ENCODE measurements at places on chromosomes 5 and 9. TPM values are rescaled to one million over a fixed set of nuclear protein-coding genes. Genes with fewer than 3 reads are reported as not detected.

CHSY3 gene
- 3.6 TPM for total RNA-seq

SHOC1 gene
- total RNA-seq: not detected

ARSI gene
- total RNA-seq: 7.5 TPM

SPINK1 gene
- total RNA-seq: not detected

SV2C gene
- 1.4 TPM for total RNA-seq

RASGEF1C gene
- total RNA-seq: 12.0 TPM

ANXA2R gene
- total RNA-seq: 5.4 TPM

PCDHGA11 gene
- 9.3 TPM for total RNA-seq

SPATA9 gene
- total RNA-seq: not detected

VPS13A gene
- total RNA-seq: 28.6 TPM

PCSK1 gene
- 0.98 TPM for total RNA-seq

NUTM2G gene
- total RNA-seq: not detected

KCNV2 gene
- not detected for total RNA-seq

SLC6A18 gene
- not detected for total RNA-seq

GPR150 gene
- 3.0 TPM for total RNA-seq

CFAP157 gene
- not detected for total RNA-seq

CD14 gene
- 81.0 TPM for total RNA-seq

SLIT3 gene
- total RNA-seq: 21.2 TPM

GRM6 gene
- not detected for total RNA-seq

LVRN gene
- 4.2 TPM for total RNA-seq

F2RL1 gene
- not detected for total RNA-seq

SLCO4C1 gene
- not detected for total RNA-seq

PROB1 gene
- 1.3 TPM for total RNA-seq

GPR151 gene
- not detected for total RNA-seq

PCDHGB2 gene
- 9.4 TPM for total RNA-seq

ALDH1A1 gene
- 133 TPM for total RNA-seq

IFNE gene
- not detected for total RNA-seq

DHFR gene
- 20.8 TPM for total RNA-seq

POLR3G gene
- 6.3 TPM for total RNA-seq

PDE8B gene
- total RNA-seq: 6.9 TPM

PCDHA9 gene
- total RNA-seq: 0.39 TPM

MYMK gene
- total RNA-seq: not detected

LCN9 gene
- total RNA-seq: not detected

ADGRD2 gene
- total RNA-seq: not detected

TMOD1 gene
- 38.5 TPM for total RNA-seq

PCDHGA1 gene
- 1.6 TPM for total RNA-seq

DOCK8 gene
- 9.0 TPM for total RNA-seq

FSD1L gene
- 6.6 TPM for total RNA-seq

PCDHB14 gene
- total RNA-seq: 13.0 TPM

AK3 gene
- total RNA-seq: 92.8 TPM

CARD6 gene
- total RNA-seq: 12.0 TPM

TDRD7 gene
- 11.1 TPM for total RNA-seq

IFNA17 gene
- not detected for total RNA-seq

LRRC19 gene
- total RNA-seq: not detected

VAV2 gene
- 10.3 TPM for total RNA-seq

ROPN1L gene
- total RNA-seq: not detected

BTNL9 gene
- 42.3 TPM for total RNA-seq

ACER2 gene
- total RNA-seq: 3.8 TPM

JAKMIP2 gene
- total RNA-seq: 22.7 TPM

SLC6A3 gene
- total RNA-seq: not detected

PCDHGA3 gene
- total RNA-seq: 8.8 TPM

ADCY2 gene
- total RNA-seq: 8.8 TPM

ARL10 gene
- 54.6 TPM for total RNA-seq

TTC1 gene
- 36.5 TPM for total RNA-seq

PLAC8L1 gene
- not detected for total RNA-seq

C8G gene
- total RNA-seq: 3.3 TPM

CDK9 gene
- total RNA-seq: 68.9 TPM

SSBP2 gene
- total RNA-seq: 95.1 TPM

BBLN gene
- 244 TPM for total RNA-seq

Measured in tibial nerve (tissue), 4 donors.